Stimulated activated CD4-positive, alpha-beta T cell treated with anti-CD3 and anti-CD28 coated beads, Interleukin-1b, Interleukin-23, amount 100 ng/mL, for 24 hours (primary cell): ENCODE measurements at places on chromosomes 7 and 10.

- DNase-seq: no peak
Observed at GRCh38 chr7:107926481-107926880, 35.5 kb downstream of the DLD start.

GRCh38 chr10:132332433-132332754 lies 401 bp downstream of the LRRC27 start:
- DNase-seq: no peak

DNA sequence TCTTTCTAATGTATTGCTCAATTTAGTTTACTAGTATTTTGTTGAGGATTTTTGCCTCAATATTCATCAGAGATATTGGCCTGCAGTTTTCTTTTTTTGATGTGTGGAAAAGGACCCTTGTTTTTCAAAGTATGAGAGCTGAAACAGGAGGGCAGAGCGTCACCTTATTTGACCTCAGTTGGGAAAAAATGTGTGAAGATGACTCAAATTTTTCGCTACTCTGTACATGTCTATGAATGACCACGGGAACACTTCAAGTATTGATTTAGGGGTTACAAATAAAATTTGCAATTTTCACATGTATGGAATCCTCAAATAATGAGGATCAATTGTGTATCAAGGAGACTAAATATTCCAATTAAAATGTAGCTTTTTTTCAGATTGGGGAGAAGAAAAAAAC lies 103.1 kb downstream of the ZFAND4 start:
- no peak for DNase-seq

GRCh38 chr7:126449611-126450268 lies 803.0 kb downstream of the GRM8 start:
- no peak for DNase-seq

GRCh38 chr7:32618987-32619386 lies 123.7 kb downstream of the AVL9 start:
- DNase-seq: no peak
